Glomerular endothelial cell (primary cell): ENCODE measurements at places on chromosomes 11 and 22. TPM values are rescaled to one million over a fixed set of nuclear protein-coding genes. Genes with fewer than 3 reads are reported as not detected.

LRRC74B gene
- total RNA-seq = not detected in 2 replicates

CBLIF gene
- total RNA-seq = not detected in 2 replicates

RASGRP2 gene
- total RNA-seq = 0.34 and 1.3 TPM in 2 replicates

HIKESHI gene
- total RNA-seq = 31.8 and 46.5 TPM in 2 replicates

OR4D5 gene
- not detected in 2 replicates for total RNA-seq

OR10D3 gene
- not detected in 2 replicates for total RNA-seq

CHST1 gene
- 42.1 and 258 TPM in 2 replicates for total RNA-seq

OR5P2 gene
- not detected in 2 replicates for total RNA-seq

DNA sequence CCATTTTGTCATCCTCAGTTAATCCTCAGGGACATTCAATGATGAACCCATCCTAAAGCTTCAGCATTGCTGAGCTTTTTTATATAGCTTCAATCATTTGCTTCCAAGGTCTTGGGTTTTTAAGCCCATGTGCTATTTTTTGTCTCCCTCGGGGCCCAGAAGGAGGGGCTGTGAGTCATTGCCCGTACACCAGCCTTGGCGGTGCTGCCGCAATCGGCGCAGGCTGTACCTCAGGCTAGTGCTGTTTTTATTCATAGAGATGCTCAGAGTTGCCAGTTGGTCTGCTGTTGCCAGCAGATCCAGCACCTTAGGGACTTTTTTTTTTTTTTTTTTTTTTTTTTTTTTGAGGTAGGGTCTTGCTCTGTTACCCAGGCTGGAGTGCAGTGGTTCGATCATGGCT is 35.5 kb downstream of the ACO2 start:
- DNase-seq = no peak

DNA sequence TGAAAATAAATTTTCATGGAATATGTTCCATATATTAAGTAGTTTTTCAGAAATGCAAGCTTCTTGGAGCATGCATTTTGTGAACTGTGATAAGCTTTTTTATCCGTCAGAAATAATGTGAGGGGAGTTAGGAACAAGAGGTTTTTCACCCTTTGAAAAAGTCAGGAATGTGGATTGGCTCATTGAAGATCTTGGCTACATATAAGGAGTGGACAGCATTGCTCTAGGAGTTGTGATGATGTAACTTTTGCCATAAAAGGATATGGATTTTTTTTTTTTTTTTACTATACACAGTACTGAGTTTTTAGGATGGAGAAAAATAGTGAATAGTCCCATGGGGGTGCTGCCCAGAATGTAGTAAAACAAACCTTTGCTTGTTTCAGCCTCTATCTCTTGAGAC is 180.2 kb downstream of the NAV2 start:
- no peak for DNase-seq

DNA sequence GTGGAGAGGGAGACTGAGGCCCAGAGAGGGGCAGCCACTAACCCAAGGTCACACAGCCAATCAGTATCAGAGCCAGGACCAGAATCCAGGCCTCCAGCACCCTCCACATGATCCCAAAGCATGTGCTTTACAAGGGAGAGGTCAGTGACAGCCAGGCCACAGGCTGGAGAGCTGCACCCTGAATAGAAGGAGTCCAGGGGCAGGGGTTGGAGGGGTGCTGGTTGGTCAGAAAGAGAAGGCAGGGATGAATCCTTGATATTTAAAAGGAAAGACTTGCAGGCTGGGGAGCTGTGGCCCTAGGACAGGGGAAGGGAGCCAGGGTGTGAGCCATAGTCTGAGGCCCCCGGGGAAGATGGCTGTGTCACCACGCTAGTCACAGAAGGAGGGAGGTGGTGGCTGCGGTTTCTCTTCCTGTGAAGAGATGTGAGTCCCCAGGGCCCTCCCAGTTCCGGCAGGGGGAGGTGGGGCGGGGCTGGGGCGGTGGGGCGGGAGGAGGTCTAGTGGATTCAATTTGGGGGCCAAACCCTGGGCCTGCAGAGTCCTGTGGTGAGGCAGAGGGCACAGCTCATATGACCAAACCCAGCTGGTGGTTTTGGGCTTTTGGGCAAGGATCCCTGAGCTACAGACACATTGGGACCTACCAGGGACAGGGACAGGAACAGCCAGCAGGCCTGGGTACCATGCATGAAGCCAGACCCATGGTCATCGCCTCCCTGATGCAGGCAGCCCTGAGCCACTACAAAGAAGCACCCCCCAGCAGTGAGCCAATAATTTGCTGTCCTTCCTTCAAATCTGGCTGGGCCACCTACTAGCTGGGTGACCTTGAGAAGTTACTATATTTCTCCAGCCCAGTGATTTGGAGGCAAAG is 14.0 kb downstream of the RAC2 start:
- no peak for DNase-seq

- DNase-seq = peak; percentile 71
Observed at GRCh38 chr22:17705951-17706900, 67.7 kb downstream of the BCL2L13 start.

DNA sequence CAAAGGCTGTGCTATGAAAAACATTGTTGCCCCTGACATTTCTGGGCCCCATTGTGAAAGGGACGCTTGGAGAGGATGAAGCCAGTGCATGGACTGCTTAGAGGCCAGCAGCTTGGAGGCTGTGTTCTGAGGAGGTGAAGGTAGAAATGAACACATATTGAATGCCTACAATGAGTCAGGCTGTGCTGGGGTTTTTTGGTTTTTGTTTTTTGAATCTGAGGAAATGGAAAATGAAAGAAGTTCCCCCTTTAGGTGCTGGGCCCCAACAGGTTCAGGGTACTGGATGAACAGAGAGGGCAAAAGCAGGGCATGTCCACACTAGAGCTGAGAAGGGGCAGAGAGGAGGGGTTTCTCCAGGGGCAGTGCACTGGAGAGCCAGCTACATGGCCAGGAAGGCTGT is 166.1 kb upstream of the API5 start:
- DNase-seq = no peak

- DNase-seq = no peak
Observed at GRCh38 chr22:19596680-19597398, 72.6 kb upstream of the CLDN5 start.

- DNase-seq = no peak
Observed at GRCh38 chr22:43066844-43067385, 22.3 kb downstream of the TTLL1 start.

GRCh38 chr11:126498281-126498680 is 142.8 kb downstream of the ST3GAL4 start:
- DNase-seq = no peak

DNA sequence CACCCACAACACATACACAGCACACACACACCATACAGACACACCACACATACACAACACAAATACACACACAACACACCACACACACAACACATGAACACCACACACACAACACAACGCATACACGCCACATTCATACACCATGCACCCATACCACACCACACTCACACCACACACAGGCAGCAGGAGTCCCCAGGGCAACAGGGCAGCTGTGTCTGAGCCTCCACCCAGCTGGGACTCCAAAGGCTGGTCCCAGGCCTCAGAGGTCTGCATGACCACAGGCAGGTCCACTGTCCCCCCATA is 3.3 kb upstream of the WNT7B start:
- DNase-seq = no peak

- no peak for DNase-seq
Observed at GRCh38 chr11:76861490-76861953, 804 bp downstream of the ACER3 start.

DNA sequence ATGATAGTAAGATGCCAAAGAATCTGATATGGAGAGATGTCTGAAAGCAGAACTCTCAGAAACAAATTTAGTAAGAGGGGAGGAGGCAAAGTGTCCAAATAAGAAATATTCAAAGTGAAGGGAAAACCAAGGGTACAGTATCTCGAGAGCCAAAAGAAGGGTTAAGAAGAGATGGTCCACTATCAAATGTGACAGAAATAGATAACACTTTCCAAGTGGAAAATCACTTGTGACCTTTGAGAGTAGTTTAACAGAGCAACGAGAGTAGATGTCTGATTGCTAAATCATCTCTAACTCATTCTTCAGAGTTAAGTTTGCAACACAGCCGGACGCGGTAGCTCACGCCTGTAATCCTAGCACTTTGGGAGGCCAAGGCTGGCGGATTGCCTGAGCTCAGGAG is 4.3 kb upstream of the BUD13 start:
- no peak for DNase-seq

- DNase-seq = no peak
Observed at GRCh38 chr11:76845069-76845468, 15.6 kb upstream of the ACER3 start.

DNA sequence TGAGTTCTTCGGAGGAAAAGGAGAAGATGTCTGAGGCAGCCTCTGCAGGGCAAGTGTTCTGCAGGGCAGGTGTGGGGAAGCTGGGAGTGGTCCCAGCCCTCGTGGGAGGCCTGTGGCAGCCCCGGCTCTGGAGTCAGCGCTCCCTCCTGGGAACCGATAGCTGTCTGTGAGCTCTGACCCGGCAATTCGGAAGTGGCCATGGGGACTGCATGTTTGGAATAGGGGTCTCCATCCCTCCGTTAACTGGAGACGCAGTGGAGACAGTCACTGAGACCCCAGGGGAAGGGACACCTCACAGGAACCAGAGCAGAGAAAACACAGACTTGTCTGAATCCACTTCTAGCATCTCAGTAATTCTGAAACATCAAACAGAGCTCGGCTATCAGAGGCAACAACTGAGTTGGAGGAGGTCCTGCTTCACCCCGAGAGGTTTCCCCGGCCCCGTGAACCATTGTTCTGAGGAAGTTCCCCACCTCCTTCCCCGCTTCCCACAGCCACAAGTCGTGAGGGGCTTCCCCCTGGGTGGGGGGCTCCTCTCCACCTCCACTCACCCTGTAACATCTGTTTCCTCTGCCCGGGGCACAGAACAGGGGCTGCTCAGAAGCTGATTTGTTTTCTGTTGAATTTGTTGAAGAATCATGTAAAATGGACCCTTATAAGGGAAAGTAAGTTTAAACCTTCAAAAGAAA is 99.6 kb downstream of the BRD1 start:
- DNase-seq = no peak

- DNase-seq = no peak
Observed at GRCh38 chr22:27170491-27170890, 513.1 kb downstream of the MIAT start.
